Fibroblast of skin of left biceps (primary cell): ENCODE measurements at places on chromosomes 7 and 10.

GRCh38 chr10:58457761-58458616 lies 54.7 kb upstream of the BICC1 start:
- peak; percentile 98 for DNase-seq

- DNase-seq, result no peak
Measured at GRCh38 chr10:20372748-20373147, 524.4 kb downstream of the NEBL start.

- DNase-seq, result no peak
Measured at GRCh38 chr10:121288864-121289661, 309.2 kb downstream of the FGFR2 start.

DNA sequence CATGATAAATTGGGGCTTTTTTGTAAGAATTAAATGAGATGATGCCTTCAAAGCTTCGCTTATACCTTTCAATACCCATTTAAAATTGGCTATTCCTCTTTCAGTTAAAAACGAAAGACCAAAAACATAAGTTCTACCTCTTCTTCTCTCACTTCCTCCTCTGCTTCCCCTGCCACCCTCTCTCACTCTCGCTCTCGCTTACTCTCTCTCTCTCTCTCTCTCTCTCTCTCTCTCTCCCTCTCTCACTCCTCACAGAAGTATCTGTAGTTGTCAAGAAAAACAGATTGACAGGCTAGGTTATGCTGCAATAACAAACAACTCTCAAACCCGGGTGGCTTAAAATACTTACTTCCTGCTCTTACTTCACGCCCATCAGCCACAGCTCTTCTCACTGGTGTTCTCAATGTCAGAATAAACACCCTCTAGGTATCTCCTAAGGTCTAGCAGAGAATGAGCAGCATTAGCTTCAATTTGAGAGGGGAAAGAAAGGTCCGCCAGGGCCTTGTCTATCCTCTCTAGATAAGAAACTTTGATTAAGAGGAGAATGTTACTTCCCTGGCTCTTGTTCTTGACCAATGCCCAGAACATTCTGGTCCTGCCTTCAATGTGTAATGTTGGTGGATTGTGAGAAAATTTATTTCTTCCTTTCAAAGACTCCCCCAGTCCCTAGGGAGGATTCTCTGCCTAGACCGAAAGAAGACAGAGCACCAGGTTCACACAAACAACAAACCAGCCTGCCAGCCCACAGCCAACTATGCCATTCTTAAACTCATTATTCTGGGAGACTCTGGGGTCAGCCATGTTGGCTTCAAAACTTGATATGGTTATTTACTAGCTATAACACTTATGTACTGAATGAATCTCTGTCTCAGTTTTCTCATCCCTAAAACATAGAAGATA lies 1028.7 kb downstream of the XPNPEP1 start:
- no peak for DNase-seq

GRCh38 chr7:142770661-142771352 lies at the start of gene PRSS2:
Gene PRSS2, plus strand, starts transcription at chr7:142770970. Its CDS starts 13 bp downstream, at chr7:142770983.
- DNase-seq, result no peak

GRCh38 chr7:143289421-143289820 lies 1.3 kb downstream of the CASP2 start:
- no peak for DNase-seq

DNA sequence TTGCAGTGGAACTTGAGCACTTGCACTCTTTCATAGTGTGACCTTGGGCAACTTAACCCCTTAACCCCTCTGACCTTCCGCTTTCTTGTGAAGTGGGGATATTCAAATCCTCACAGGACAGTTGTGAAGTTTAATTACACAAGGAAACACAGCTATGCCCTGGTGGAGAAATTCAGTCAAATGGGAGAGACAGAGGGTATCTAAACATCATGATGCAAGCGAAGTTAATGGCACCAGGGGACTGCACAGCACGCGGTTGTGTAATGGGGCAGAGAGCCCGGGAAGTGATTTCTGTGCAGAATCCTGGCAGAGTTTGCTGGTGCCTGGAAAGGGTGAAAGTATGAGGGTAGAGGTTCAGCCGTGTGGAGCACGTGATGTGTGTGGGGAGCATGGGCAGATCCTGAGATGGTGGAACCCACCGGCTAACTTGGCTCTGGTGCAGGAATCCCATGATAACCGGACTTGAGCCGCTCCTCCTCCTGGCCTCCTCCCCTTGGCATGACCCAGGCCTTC lies 51.7 kb downstream of the SNX10 start:
- no peak for DNase-seq

DNA sequence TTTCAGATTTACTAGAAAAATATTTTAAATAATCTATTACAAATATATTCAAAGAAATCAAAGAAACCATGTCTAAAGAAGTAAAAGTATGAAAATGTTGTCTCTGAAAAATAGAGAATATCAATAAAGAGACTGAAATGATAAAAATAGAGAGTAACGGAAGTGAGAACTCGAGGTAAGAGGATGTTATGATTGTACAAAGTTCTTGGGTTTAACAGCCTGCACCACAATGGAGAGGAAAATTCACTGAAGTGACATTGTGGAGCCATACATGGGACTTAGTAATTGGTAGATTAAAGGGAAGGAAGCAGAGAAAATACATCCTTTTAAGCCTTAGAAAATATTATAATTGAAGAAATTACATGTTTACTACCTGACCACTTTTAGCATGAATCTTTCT lies 77.9 kb downstream of the THSD7A start:
- no peak for DNase-seq

DNA sequence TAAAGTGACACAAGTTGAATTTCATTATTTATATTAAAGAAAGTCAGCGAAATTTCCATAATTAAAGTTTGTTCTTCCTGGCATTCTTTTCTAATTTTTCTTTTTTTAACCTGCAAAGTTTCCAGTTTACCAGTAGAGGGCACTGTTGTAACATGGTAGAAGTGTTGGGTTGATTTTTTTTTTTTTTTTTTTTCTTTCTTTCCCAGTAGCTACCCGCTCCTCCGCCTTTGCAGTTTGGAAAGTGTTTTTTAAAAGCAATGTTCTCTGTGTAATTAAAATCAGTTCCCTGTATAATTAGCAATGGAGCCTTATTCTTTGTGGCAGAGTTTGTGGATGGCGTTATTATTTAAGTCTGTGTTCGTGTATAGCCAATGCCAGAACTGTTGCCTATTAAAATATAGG lies 53.7 kb downstream of the TAF3 start:
- no peak for DNase-seq

- DNase-seq, result peak; percentile 83
Measured at GRCh38 chr10:76119515-76119914, 688.1 kb downstream of the LRMDA start.

DNA sequence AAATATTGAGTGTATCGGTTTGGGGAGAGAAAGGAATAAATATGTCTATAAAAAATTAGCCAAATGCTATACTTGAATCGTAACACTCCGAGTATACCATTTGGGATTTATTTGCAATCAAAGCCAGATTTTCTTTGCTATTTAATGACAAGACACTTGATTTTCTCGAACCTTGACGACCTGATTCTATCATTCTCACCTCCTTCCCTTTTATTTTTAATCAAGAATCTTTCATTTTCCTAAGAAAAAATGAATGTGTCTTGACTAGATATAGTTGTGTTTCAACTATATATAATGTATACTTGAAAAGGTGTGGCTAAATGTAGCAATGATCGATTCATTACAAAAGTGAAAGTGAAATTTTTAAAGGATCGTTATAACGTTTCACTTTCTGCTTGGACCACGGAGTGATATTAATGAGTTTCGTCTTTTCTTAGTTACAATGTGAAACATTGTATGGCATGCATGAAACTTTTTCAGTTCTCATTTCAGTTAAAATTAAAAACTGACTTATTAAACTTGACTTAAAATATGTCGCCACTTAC lies 562 bp downstream of the NUB1 start:
- DNase-seq, result no peak
